ENCODE measurements at places on chromosomes 7 and 10.

DNA sequence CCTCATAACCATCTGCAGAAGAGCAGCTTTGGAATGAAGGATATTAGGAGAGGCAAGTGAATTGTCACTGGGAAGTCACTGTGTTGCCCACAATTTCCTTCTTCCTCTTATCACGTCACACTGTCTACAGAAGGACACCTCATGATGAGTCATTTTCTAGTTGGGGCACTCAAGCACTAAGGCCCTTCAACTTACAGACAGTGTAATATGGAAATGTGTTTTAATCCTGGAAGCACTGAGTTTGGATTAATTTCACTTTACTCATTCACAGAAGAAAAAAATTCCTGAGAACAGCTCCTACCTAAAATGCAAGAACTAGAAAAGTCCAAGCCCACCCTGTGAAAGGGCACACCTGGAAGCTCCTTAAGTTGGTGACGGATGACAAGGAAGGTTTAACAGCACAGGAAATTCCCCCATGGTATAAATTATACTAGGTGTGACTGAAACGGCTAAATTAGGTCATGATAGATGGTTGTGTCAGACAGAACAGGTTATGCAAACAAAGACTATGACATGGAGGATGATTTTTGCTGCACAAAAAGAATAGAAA lies 56.6 kb downstream of the PARD3 start:
- peak; percentile 65 for DNase-seq

DNA sequence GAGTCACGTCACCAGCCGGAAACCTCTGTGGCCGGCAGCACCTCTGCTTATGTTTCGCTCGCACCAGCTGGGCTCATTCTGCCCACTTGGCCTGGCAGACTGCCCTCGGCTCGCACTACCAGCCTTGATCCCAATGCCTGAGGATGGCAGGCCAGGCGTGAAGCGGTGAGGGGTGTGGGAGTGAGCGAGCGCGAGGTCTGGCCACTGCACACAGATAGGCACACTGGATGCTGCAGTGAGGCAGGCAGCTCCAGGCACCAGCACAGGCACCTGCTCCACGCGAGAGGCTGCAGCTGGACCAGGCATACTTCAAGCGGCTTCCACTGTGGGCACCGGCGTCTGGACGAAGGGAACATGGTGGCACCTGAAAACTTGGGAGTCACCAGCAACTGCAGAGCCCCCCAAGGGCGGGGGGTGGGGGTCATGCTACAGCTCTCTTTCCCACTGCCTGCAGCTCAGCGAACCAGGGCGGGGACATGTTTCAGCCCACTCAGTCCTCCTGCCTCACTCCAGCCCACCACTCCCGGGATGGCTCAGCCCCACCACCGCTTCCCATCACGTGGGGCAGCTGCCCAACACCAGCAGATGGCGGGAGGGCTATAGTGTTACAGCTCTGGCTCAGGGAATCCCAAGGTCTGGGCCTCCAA lies 5.4 kb upstream of the DMTF1 start:
- no peak for DNase-seq

DNA sequence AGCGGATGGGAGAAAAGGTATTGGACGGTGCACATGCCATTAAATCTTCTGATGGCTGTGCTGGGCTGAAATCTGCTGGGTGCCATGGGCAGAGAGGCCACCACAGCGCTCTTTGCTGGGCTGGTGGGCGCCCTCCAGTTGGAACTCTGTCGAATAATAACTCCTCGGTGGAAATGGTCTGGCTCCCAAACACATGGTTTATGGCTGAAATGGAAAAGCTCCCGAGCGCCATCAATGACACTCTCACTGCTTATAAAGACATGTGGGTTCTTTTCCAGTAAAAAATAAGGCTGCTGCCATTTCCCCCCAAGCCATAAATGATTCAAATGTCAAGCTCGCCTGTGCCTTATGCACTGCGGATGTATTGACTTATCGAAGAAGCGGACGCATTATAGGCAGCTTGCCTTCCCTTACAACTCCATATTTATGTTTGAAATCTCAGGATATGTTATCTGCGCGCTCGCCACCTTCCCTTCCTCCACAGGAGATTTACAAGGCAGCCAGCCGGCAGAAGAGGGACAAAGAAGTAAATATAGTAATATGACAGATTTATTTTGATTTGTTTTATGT lies 239.0 kb upstream of the MKI67 start:
- DNase-seq, result no peak

GRCh38 chr10:76736815-76737618 lies 900.6 kb downstream of the KCNMA1 start:
- no peak for DNase-seq

DNA sequence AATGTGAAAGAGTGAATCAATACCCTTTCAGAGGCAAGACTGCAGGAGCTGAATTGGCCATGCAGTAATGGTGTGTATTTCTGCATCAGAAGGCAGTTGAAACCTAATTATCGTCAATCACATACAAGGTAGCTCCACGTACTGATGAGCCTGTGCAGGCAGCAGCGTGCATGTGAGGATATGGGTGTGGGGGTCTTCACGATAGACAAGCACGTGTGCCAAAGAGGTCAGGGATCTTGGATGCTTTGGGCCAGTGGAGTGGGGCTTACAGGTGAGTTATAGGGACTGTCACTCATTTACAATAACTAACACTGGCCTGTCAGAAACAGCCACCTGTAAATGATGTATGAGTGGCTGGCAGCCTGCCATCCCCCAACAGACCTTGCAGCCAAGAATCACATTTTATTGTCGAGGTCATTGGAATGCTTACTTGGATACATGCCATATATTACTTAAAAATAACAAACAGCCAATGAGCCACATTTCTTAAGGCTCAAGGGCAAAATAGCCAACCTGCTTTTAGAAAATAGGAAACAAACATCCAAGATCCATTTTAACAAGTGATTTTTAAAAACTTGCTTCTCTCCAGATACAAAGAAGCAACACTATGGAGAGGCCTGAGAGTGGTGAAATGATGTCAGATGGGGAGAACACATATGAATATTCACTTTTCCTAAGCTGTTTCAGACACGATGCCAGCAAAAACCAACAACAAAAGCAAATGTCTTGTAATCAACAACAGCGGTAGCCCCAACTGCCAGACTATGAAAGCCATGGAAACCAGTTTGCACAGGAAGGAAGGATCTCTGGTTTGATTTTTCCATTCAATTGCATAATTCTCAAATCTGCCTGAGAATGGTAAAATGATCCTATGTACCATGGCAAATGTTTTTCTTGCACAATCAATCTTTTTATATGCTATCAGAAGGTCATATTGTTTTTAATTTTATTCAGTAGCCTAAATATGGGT lies 210.7 kb downstream of the SKAP2 start:
- no peak for DNase-seq

- no peak for DNase-seq
These were observed 25.4 kb downstream of the AMZ1 start for GRCh38 chr7:2713370-2713769.

- DNase-seq, result no peak
These were observed 1239.7 kb downstream of the GATA3 start for GRCh38 chr10:9294132-9294663.

- no peak for DNase-seq
These were observed 87.1 kb downstream of the KAT6B start for GRCh38 chr10:74913377-74913979.

- DNase-seq, result no peak
These were observed 129.8 kb upstream of the AKR1E2 start for GRCh38 chr10:4696186-4696585.

GRCh38 chr10:75195035-75195763 lies 15.4 kb upstream of the VDAC2 start:
- DNase-seq, result peak; percentile 53

DNA sequence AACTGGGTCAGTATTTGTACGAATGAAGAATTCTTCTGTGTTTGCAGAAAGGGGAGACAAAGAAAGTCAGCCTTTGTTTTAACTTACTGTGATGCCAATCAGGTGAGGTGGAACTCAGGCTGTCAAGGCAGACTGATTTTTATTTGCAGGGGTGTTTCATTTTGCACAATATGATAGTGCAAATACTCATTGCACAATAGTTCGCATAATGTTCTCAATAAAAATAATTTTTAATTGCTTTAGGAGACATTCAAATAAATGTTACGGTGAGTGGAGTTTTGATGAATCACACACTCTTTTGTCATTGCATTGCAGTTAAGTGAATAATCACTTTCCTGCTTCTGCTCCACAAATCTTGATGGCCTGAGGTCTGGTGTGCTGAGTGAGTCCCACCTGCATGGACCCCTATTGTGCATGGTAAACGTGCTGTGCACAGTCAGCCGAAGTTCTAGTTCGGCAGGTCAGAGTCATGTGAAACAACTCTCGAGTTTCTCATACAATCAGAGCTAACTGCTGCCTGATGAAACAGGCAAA lies 141.3 kb upstream of the FZD8 start:
- peak; percentile 29 for DNase-seq

DNA sequence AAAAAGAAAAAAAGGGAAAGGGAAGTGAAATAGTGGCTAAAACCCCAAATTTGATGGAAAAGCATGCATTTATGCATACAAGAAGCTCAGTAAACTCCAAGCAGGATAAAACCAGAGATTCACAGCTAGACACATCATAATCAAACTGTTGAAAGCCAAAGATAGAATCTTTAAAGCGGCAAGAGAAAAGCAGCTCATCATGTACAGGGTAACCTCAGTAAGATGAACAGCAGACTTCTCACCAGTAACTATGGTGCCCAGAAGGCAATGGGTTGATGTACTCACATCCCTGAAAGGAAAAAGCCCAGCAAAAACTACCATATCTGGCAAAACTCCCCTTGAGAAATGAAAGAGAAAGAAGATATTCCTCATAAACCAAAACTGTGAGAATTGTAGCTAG lies 60.4 kb downstream of the TPST1 start:
- DNase-seq, result peak; percentile 64

DNA sequence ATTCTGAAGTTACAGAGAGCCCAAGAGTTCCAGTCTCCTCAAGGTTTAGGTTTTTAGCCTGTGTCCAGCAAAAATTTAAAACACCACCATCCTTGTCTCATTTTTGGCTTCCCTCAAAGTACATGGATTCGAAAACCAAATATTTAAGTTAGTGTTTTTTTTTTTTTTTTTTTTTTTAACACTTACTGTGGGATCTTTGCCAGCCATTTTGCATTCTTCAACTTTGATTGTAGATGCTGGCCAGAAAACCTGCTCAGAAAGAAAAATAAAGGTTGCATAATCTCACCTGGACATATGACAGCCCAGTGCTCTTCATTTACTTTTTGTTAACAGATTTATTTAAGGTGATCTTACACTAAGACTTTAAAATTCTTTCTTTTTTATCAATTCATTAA lies 91.6 kb downstream of the SEMA3C start:
- DNase-seq, result peak; percentile 54

- DNase-seq, result no peak
These were observed 369.5 kb downstream of the SORCS3 start for GRCh38 chr10:105010411-105011121.

GRCh38 chr10:117621196-117621595 lies 78.7 kb downstream of the EMX2 start:
- no peak for DNase-seq

- DNase-seq, result no peak
These were observed 2.8 kb downstream of the TM9SF3 start for GRCh38 chr10:96584035-96584434.

- DNase-seq, result no peak
These were observed 48.4 kb upstream of the FZD8 start for GRCh38 chr10:35690534-35690933.

- no peak for DNase-seq
These were observed 56.3 kb downstream of the MYOF start for GRCh38 chr10:93425861-93426260.

- no peak for DNase-seq
These were observed 370.6 kb downstream of the PARD3 start for GRCh38 chr10:34444223-34445183.

DNA sequence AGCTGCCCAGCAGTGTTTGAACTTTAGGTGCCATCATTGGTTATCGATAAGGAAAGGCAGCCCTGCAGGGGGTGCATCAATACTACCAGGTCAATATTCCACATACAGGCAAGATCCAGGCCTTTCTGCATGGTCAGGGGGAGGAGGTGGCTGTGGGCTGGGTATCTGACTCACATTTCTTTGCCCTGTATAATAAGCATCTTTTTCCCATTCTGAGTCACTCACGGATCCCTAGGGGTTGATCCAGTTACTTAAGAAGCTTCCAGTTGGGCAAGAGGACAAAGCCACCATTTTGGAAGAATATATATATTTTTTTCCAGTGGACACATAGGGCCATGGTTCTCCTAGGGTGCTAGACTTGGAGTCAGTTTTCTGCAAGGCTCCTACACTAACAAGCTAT lies 114.2 kb upstream of the HABP2 start:
- DNase-seq, result peak; percentile 40

DNA sequence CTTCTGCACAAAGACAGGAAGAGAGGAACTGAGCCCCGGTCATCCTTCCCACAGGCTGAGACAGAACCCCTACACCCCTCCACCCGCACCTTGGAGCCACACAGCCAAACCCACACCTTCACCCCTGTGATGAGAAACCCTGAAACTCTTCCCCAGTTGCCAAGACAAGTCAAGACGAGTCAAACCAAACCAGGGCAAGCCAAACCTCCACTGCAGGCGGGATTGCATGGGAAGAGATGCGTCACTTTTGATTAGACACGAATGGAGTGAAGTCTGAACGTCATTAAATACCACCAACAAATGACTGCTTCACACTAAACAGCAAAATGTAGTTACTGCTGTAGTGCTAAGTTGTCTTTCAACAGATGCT lies 73.8 kb downstream of the PRPF18 start:
- DNase-seq, result peak; percentile 7

DNA sequence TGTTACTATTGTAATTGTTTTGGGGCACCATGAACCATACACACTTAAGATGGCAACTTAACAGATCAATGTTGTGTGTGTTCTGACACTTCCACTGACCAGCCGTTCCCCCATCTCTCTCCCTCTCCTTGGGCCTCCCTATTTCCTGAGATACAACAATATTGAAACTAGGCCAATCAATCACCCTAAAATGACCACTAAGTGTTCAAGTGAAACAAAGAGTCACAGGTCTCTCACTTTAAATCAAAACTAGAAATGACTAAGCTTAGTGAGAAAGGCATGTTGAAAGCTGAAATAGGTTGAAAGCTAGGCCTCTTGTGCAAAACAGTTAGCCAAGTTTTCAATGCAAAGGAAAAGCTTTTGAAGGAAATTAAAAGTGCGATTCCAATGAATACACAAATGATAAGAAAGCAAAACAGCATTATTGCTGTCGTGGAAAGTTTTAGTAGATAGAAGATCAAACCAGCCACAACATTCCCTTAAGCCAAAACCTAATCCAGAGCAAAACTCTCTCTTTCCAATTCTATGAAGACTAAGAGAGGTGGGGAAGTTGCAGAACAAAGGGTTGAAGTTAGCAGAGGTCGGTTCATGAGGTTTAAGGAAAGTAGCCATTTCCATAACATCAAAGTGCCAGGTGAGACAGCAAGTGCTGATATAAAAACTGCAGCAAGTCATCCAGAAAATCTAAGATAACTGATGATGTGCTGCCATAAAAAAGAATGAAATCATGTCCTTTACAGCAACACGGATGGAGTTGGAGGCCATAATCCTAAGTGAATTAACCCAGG lies 90.6 kb downstream of the MTPN start:
- no peak for DNase-seq

GRCh38 chr7:133394369-133394768 lies 141.5 kb downstream of the EXOC4 start:
- no peak for DNase-seq

GRCh38 chr10:97882142-97883091 lies 32.8 kb downstream of the GOLGA7B start:
- DNase-seq, result peak; percentile 72

Data from adipocyte (in vitro differentiated cells).